ENCODE measurements at places on chromosomes 12 and 14.
A peak's percentile ranks its signal among the peaks of the same experiment; 100 is the strongest.

- peak; percentile 20 for DNase-seq
Measured at GRCh38 chr14:73714656-73715081, 485 bp upstream of the PNMA1 start.

- no peak for DNase-seq
Measured at GRCh38 chr12:131684015-131684725, 26.7 kb upstream of the SFSWAP start.

DNA sequence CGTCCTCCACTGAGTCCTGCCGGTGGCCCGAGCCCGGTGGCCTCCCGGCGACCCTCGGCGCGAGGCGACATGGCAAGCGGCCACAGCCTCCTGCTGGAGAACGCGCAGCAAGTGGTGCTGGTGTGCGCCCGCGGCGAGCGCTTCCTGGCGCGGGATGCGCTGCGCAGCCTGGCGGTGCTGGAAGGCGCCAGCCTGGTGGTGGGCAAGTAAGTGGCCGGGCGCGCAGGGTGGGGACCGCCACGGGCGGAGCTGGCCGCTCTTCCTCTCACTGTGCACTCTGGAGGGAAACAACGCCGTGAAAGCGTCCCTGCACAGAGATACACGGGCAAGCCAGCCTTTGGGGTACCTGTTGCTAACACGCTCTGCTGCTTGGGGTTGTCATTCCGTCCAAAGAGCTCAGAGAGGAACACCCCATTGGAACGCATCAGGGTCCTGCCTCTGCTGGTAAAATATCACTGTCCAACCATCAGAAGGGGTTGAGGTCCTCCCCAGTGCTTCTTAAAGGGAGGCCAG is at the start of gene AMDHD1:
TSS of gene AMDHD1 (plus strand) at position 2 of the 513 bp plus-strand sequence. CDS start at position 70, 68 bp downstream.
- peak; percentile 14 for DNase-seq

- DNase-seq: no peak
Measured at GRCh38 chr12:130627175-130627574, 88.9 kb downstream of the RIMBP2 start.

DNA sequence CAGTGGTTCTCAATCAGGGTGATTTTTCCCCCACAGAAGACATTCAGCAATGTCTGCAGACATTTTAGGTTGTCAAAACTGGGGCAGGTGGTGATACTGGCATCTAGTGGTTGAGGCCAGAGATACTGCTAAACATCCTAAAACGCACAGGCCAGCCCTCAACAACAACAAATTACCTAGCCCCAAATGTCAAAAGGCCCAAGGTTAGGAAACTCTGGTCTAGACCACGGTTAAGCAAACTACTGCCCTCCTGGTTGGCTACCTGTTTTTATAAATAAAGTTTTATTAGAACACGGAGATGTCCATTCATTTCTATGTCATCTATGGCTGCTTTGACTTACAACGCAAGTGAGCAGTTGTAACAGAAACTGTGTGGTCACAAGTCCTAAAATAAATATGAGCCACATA is 186.7 kb downstream of the EFCAB11 start:
- DNase-seq: peak; percentile 61

DNA sequence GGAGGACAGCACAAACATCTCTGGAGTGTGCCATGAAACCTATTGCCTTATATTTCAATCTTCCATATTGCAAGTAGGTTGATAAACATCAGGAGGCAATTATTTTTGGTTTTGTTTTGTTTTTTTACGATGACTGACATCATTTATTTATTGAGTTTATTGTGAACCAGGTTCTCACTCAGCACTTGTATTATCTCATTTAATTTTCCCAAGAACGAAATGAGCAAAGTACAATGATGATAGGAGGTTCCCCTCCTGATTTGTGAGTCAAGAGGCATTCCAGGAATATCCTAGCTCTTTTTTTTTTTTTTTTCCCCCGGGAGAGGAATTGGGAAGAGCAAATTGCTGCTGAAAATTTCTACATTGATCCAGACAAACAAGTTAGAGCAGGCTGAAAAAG is 4.7 kb downstream of the SOCS2 start:
- DNase-seq: no peak

DNA sequence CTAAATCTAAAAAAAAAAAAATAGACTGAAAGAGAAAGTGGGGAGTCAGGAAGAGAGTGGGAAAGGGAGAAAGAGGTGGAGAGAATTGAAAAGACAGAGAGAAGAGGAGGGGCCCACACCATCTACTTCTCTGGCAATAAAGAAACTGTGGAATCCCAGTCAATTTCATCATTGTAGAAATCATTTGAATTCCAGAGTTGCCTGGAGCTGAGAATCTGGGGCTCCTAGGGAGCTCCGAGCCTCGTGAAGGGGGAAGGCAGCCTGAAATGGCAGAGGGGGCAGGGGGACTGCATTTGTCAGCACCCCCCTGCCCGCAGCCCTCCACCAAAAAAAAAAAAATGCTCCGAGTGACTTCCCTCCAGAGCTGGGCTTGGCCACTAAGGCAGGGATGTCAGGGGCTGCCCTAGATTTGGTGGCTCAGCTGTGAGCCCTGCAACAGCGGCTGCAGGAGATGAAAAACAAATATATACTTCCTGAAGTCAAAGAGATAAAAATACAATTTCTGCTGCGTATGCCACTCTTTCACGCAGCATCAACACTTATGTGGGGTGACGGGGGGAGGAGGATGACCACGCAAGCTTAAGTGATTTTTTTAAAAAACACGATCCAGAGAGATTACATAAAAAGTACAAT is 80.5 kb downstream of the BCL11B start:
- DNase-seq: peak; percentile 50

DNA sequence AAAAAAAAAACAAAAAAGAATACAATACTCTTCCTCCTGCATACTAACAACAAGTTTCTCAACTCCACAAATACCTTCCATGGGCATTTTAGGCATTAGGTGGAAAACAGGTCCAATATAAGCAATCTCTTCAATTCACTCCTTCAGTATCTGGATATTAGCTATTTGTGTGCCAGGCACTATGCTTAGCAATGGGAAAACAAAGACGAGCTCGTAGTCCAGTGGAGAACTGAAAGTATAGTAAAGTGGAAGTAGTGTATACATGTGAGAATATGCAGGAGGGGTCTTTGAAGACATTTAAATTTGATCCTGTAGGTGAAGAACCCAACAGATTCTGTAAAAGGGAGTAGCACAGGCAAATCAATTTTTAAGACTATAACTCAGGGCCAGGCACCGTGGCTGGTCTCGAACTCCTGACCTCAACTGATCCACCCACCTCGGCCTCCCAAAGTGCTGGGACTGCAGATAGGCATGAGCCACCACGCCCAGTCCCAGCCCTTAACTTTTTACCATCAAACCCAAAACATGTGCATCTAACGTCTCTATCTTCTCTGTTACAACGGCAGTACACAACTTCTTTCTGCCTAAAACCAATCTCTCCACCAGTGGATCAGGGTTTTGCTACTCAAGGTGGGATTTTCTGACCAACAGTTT is 10.6 kb downstream of the HECTD1 start:
- DNase-seq: no peak

DNA sequence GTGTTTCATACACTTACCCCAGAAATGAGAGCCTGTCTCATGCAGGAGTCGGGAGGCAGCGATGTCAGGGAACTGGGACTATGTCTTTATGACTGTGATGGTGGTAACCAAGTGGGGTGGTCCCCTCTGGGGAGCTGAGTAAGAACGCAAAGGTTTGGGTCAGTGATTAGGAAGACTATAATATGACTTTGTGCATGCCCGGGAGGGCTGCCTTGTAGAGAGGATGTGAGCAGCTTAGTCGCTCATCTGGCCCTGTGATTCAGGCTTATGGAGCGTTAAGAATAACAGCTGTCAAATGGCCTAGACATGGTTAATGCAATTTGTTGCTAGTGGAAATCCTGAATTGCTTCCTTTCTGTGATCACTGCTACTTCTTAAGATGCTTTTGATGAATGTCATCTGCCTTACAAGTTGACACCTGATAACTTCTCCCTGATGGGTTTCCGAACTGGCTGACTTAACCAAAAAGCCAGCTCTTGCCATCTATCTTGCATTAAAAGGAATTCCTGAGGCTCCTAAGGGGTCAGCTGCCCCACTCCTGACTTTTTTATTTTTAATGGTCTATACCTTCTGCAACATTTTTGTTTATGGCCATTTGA is 35.4 kb upstream of the AACS start:
- peak; percentile 40 for DNase-seq

- no peak for DNase-seq
Measured at GRCh38 chr12:6031001-6031400, 85.9 kb upstream of the ANO2 start.

DNA sequence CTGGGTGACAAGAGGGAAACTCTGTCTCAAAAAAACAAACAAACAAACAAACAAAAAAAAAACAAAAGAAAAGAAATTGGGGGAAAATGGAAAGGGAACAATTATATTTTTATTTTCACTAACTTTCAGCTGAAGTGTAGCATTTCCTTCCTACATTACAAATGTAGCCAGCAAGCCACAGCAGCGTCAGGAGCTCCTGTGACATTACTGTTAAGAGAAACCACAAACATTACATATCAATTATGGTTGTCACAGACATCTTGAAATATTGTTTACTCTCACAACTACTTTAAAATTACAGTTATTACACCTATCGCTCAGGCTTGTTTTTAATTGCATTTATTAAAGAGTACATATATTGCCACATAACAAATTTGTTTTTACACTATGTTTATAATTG is 49.8 kb upstream of the SLC24A4 start:
- no peak for DNase-seq

DNA sequence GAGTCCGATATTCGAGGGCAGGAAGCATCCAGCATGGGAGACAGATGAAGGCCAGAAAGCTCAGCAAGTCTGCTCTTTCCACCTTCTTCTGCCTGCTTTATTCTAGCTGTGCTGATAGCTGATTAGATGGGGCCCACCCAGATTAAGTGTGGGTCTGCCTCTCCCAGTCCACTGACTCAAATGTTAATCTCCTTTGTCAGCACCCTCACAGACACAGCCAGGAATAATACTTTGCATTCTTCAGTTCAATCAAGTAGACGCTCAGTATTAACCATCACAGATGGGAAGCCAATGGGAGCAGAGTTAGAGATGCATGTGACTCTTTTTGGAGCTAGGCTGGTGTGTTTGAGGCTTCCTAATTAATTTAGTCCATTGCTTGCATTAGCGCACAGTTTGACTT is 17.0 kb downstream of the C12orf75 start:
- DNase-seq: peak; percentile 43

DNA sequence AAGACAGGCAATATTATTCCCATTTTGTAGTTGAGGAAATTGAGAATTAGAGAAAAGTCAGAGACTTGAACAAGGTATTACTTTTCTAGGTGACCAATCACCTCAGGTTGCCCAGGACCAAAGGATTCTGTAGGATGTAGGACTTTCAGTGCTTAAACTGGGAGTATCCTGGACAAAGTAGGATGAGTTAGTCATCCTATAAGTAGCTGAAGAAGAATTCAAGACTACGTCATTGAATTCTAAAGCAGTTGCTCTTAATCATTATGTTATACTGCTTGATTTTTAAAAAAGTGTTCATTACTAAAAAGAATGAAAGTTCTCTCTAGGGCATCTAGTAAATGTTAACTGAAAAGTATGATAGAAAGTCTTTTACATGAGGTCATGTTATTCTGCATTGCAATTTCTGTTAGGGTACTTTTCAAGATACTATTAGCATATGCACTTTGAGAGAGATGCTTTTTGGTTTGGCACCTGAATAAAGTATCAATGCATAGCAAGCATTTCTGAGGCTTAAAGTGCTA is 101.7 kb downstream of the RTN1 start:
- peak; percentile 40 for DNase-seq

DNA sequence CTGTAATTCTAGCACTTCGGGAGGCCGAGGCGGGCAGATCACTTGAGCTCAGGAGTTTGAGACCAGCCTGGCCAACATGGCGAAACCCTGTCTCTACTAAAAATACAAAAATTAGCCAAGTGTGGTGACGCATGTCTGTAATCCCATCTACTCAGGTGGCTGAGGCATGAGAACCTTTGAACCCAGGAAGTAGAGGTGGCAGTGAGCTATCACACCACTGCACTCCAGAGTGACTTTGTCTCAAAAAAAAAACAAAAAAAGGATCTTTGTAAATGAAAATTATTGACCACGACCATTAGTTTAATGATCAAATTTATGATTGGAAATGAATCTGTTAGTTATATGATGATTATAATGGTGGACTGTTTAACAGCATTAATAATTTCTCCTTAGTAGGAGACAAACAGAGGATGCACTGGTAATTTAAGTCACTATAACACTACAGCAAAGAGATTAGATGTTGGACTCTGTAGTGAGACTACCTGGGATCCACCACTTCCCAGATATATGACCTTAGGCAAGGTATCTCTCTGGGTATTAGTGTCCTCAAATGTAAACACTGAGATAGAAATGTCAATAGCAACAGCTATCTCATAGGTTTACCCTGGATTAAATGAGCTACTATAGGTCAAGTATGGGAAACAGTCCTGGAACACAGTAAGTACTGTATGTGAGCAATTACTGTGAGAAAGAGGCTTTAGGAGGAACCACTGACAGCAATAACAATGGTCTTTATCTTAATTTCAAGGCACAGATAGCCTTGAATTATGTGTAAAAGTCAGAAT is 214.7 kb downstream of the NOVA1 start:
- no peak for DNase-seq

- no peak for DNase-seq
Measured at GRCh38 chr14:78075033-78075432, 95.1 kb upstream of the NRXN3 start.

DNA sequence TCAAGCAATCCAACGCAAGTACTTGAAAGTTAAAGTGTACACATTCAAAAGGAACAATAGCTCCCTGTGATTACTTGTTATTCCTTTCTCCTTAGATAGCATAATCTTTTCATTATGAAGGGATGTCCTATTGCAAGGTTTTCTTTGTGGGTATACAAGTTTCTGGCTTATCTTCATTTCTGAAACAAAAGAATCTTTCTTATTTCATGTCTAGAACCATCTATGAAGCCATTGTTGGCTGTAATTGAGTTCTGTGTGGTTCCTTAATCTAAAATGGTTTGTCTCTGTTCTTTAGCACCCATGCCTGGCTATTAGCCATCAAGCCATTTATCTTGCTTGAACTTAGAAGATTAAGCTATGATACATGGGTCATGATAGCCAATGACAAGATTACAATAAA is 95.0 kb downstream of the VEZT start:
- DNase-seq: no peak
